ENCODE measurements at places on chromosomes 3 and 15.

GRCh38 chr3:184710870-184711492 lies 883 bp downstream of the MAGEF1 start:
- peak; percentile 17 for DNase-seq

- no peak for DNase-seq
Measured at GRCh38 chr3:186102687-186103086, 6.2 kb downstream of the ETV5 start.

- no peak for DNase-seq
Measured at GRCh38 chr3:12810961-12811360, 14.5 kb downstream of the CAND2 start.

GRCh38 chr3:187823746-187824145 lies 78.5 kb upstream of the BCL6 start:
- DNase-seq: no peak

DNA sequence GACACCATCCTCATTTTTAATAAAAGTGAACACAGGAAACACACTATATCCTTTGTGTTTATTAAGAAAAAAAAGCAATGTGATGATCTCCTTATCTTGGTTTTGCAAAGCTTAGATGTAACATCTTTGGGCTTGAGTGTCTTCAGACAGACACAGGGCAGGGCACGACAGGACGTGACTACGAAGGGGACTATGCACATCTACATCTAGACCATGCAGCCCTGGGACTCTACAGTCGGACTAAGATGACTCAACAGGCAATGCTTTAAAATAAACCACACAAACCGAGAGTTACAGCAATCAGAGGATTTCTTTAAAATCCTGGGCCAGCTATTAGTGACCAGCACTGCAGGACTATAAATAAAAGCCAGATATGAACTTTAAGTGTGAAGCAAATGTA lies 22.8 kb upstream of the TM2D3 start:
- no peak for DNase-seq

DNA sequence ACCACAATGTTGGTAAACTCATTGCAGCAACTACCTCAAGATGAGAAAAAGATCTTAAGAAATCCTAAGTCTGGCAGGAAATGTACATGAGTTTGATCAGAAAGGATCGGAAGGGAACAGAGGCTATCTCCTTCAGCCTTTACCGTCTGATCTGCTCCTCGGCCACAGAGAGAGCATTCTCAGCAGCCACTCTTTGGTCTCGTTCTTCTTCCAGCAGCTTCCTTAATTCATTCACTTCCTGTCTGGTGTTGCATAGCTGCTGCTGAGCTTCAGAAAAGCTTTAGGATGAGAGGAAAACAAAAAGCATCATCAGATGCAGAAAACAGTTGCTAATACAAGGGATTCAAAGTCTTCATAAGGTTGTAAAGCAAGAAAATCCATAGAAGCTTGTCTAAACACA lies 6.6 kb upstream of the HCLS1 start:
- no peak for DNase-seq

- DNase-seq: no peak
Measured at GRCh38 chr15:82995938-82996337, 9.9 kb downstream of the RAMAC start.

- no peak for DNase-seq
Measured at GRCh38 chr15:68010361-68011153, 43.6 kb upstream of the PIAS1 start.

- peak; percentile 24 for DNase-seq
Measured at GRCh38 chr15:100131321-100132224, 210.2 kb downstream of the ADAMTS17 start.

DNA sequence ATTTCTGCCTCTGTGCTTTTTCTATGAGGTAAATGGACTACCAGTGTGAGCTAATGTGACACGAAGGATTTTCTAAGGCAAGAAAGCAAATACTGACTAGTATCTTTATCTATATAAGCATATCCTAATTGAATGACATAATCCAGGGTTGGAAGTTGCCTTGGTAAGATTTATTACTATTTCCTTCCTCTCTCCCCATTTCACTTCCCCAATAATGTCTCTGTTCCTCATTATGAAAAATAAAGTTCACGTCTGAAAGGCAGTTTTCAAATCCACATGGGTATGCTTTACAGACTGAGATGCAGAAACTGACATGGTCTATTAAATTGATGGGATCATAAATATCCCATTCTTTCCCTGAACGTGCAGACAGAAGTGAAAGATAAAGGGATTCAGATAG lies 86.0 kb downstream of the DTWD1 start:
- no peak for DNase-seq

GRCh38 chr15:71256934-71257664 lies 141.8 kb downstream of the THSD4 start:
- no peak for DNase-seq

GRCh38 chr3:195075199-195075940 lies 195.6 kb downstream of the XXYLT1 start:
- no peak for DNase-seq

GRCh38 chr3:73999501-73999900 lies 374.8 kb upstream of the PDZRN3 start:
- DNase-seq: no peak

GRCh38 chr15:72979791-72980190 lies 72.5 kb upstream of the NEO1 start:
- no peak for DNase-seq

GRCh38 chr3:142098964-142099363 lies 50.4 kb downstream of the TFDP2 start:
- no peak for DNase-seq

DNA sequence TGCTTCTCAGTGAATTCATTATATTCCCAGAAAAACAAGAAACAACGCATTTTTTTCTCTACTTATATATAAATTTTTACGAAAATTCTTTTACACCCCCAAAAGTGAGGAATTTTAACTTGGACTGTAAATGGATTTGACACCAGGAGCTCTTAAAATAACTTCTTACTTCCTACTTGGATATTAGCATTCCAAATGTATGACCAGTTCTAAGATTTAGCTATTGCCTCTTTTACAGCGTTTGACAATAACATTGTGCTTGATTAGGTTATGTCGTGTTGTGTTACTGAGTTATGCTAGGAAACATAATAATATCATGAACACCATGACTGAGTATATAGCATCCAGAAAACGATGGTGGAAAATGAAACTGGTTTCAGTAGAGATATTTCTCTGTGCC lies 177.0 kb downstream of the CNTN6 start:
- no peak for DNase-seq

DNA sequence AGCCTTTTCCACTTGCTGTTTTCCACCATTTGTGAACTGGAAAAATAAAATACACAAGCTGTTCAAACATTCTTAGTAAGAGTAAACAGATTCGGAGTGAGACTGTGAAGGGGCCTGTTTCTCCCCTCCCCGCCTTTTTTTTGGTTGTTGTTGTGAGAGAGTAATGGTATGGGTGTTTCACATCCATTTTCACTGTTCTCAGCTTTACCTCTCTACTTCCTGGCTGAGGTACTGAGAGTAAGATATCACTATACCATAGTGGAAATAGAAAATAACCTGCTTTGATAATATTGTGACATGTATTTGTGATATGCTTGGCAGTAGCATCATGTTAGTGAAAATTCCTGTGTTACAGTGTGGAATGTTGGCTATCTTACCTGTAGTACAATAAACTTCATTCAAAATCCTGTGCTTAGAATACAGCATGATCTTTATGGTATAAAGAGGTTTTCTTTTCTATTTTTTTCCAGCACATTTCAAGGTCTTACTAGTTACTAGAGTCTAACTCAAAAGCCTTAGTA lies 12.0 kb downstream of the CNTN4 start:
- DNase-seq: no peak

GRCh38 chr3:16262174-16262573 lies 2.6 kb downstream of the DPH3 start:
- DNase-seq: no peak

DNA sequence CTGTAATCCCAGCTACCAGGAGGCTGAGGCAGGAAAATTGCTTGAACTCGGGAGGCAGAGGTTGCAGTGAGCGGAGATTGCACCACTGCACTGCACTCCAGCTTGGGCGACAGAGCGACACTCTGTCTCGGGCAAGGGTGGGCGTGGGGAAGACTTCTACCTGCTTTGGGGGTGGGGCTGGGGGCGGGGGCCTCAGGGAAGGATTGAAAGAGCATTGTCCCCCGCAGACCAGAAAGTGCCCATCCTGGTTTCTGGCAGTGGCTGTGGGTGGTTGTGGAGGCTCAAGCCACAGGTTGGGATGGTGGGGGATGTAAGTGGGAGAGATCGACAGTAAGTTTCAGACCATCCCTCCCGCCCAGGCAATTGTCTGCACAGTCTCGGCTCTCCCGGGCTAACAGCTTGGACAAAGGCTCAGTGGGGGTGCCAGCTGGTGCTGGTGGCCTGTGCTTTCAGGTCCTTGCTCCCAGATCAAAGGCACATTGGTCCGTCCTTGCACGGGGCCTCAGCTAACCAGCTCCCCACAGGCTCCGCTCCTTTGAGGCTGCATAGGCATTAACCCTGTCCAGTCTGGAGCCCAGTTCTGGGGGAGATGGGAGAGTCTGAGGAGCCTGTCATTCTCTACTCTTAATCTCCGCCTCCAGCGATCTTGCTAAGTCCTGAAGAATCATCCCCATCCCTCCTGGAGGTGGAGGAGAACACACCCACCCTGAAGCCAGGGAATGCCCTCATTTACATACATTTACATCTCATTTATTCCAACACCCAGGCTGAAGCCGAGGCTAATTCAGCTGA lies 8.6 kb downstream of the SCN5A start:
- no peak for DNase-seq
